Left ventricle myocardium superior (tissue), 1 donor: ENCODE measurements at places on chromosomes 12 and 14. TPM values are rescaled to one million over a fixed set of nuclear protein-coding genes. Genes with fewer than 3 reads are reported as not detected.

DNA sequence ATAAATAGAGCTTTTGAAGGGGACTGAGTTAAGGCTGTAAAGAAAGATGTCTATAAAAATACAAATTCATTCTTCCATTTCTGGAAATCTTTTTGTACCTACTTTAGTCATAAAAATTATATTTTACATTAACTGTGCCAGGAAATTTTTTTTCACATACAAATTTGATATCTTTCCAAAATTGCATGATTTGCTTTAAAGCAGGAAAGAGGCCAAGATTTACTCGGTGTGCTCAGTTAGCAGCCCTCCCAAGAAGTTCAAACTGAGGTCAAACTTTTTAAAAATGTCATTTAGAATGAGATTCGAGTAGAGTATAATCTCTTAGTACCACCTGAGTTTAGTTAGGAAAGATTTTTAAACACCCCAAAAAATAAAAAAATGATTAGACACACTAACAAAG lies 173.2 kb upstream of the GRIP1 start:
- DNase-seq = no peak

DNA sequence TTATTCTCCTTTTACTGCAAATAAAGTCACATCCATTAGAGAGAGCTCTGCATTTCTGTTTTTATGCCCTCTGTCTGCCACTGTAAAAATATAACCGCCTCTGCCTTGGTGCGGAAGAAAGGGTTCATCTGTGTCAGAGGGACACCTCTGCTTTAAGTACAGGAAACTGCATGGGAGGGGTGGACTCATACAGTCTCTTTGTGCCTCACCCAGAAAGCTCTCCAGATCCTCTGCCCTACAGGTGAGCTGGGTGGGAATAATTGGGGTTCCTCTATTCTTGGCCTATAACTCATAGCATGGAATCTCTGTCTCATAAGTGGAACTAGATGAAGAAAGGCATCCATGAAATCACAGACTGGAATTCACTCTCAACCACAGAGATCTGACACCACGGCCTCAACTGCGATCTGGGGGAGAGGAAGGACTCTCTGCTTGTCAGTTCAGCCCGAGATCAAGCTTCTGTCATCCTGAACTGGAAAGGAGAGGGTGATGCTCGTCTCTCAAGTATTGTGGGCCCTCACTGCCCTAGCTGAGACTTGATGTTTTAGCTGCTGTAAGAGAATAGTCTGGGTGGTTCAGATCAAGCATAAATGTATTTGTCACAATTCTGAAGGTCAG lies 702.3 kb downstream of the TMEM121 start:
- no peak for DNase-seq

The TMEM233 gene
- total RNA-seq = 0.25 TPM

DNA sequence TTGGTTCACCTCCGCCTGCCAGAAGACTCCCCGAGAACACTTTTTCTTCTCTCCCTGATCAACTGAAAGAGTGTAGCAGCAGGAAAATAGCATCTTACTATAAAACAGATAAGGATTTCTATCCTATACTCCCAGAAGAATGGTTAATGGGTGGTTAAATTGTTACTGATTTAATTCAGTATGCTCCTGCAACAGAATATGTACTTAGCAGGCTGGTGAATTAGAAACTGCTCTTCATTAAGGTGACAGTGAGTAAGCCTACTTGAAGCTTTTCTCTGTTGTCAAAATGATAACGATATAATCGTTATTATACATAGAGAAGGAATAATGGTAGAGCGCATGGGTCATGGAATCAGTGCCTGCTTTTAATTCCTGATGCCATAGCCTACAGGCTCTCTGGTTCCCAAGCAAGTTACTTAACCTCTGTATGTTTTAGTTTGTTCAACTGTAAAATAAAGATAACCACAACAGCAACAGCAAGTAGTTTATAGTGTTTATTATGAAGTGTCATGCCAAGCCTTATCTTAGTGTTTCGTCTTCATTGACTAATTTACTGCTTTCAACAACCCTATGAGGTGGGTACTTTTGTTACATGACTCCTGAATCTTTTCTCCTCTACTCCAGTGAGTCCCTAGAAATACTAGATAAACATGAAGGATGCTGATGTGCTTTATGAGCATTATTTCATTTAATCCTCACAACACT lies 392.6 kb downstream of the CCDC91 start:
- DNase-seq = no peak

The C14orf180 gene
- total RNA-seq = 53.8 TPM

- DNase-seq = no peak
These were observed 2.9 kb downstream of the CIPC start for GRCh38 chr14:77100961-77101360.

GRCh38 chr14:53192052-53192760 lies 39.1 kb upstream of the DDHD1 start:
- DNase-seq = no peak

- DNase-seq = peak; percentile 24
These were observed 7.9 kb upstream of the GPR132 start for GRCh38 chr14:105072892-105073719.
